ENCODE measurements at places on chromosomes 5 and 9.

- DNase-seq, result no peak
These were observed 56.6 kb upstream of the IL17B start for GRCh38 chr5:149435660-149436059.

GRCh38 chr5:175104677-175105076 lies 339.3 kb downstream of the DRD1 start:
- DNase-seq, result no peak

DNA sequence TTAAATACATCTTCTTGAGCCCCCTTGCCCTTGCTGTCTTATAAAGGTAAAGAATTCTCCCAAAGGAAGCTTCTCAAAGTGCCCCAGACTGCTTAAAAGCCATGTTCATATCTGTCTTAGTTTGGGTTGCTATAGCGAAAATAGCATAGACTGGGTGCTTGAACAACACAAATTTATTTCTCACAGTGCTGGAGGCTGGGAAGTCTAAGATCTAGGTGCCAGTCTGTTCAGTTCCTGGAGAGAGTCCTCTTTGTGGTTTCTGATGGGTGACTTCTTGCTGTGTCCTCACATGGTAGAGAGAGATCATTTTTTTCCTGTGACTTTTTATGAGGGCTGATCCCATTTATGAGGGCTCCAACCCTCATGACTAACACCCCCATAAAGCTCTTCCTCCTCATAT lies 486.7 kb upstream of the ADAMTS16 start:
- DNase-seq, result no peak

DNA sequence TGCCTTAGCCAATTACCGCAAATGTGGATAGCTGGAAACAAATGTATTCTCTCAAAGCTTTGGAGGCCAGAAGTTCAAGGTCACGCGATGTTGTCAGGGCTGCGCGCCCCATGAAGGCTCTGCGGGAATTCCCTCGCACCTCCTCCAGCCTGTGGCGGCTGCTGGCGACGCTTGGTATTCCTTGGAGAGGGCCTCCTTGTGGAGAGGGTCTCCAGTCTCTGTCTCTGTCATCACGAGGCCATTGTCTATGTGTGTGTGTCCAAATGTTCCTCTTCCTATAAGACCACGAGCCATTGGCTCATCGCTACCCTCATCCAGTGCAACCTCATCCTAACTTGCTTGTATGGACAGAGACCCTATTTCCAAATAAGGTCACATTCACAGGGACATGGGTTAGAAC lies 97.5 kb downstream of the ANKRD33B start:
- DNase-seq, result no peak

DNA sequence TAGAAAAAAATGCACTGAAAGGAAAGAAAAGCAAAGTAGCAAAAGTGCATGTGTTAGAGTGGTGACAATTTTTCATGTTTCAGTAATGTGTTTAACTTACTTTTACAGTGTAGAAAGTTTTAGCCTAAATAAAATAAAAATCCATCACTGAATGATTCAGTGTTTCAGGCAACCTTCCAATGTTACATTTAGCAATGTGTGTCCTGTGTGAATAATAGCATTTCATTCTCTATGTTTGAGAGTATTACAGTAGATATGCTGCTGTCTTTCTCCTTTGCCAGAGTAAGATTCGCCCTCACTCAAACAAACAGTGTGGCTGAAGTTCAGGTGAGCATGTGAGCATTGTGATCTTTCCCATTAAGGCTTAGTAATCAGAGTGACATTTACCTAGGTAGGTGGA lies 171.1 kb downstream of the TARS1 start:
- DNase-seq, result no peak

DNA sequence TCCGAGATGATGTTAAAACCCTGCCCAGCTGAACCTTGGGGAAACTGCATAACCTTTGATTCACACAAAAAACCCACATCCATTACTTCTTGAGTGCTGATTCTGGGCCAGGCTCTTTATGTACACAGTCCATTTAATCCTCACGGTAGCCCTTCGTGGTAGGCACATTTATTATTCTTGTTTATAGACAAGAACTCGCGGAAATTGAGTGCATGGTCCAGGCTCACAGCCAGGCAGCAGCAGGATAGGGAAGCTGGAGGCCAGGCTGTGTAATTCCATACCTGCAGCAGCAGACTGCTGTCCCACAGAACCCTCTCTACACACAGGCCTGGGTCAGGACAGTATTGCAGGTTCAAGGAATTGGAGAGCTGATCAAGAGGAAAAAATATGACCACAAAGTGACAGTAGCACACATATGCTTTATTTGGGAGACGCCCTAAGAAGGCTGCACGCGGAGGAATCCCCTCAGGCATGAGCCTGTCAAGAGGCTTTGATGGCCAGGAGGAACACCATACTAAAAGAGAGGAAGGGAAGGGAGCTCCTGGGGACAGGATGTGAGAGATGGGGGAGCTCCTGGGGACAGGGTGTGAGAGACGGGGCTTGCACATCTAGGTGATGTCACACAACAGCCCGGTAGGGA lies 28.4 kb upstream of the FAM120A start:
- no peak for DNase-seq

DNA sequence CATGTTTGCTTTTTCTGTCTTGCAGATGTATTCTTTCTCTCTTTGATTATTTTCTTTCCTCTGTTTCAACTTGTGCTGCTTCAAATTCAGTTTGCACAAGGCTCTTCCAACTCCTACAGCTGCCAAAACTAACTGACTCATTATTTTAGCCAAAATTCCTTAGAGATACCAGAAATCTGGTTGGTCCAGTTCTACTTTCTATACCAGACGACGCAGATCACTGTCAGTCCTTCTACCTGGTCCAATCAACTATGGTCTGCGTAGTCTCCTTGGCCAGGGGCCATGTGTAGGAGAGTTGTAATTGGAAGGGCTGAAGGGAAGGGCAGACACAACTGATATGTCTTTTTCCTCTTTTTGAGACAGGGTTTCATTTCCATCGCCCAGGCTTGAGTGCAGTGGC lies 51.9 kb upstream of the JAK2 start:
- no peak for DNase-seq

DNA sequence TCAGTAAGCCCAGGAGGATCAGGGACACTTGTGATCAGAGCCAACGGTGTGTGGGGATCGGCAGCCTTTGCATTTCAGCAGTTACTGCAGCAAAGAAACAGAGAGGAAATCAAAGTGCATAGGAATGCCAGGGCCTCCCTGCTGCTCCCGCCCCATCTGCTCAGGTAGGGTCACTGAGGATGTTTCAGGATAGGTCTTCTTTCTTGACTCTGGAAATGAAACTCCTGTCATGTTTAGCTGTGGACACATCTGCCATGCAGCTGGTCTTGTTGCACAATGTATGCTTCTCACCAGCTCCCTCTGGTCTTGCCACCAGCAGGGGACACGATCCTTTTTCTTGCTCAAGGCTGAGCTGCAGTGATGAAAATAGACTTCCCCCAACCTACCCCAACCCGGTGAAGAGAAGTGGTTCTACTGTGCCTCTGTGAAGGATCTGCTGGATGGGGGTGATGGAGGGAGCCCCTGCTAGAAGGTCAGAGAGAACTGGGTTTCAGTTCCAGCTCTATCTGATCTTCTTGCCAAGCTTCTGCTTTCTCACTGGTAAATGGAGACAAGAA lies 185.2 kb upstream of the KLF4 start:
- DNase-seq, result no peak

- no peak for DNase-seq
These were observed 77.4 kb upstream of the DMRT1 start for GRCh38 chr9:764105-764524.

DNA sequence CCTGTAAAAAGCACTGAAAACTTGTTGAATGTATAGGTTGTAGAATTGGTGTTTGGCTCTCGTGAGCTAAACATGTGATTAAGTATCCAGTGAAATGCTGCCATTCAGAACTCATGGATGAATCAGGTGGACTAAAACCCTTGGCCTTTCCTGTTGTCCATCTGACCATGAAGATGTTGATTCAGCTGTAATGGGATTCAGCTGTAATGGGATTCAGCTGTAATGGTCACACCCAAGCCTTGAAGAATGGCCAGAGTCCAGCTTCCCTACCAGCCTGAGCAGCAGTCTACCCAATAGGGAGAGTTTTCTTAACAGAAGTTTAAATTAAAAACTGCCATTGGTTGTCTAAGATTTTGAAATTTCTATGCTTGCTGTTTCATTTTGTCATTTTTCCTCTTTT lies 18.1 kb downstream of the MAMDC2 start:
- DNase-seq, result no peak

DNA sequence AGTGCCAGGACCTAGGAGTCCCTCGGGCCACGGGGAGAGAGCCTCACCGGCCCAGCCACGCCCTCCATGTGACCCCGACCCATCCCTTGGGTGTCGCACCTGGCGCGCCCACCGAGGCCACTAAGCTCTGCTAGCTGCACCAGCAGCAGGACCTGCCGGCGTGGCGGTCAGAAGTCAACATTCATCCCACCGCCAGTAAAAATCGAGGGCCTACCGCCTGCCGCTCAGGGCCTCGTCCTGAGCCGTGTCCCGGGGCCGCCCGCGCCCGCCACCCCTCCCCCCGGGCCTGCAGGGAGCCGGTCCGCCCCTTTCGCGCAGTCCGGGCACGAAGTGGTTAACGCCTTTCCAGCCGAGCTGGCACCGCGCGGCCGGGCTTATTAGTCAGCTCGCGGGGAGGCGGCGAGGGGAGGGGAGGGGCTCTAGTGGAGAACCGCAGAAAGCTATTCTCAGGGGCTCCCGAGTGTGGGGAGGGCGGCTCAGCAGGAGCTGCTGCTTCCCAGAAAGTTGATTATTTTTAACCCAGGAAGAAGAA lies 124.4 kb downstream of the C9orf50 start:
- peak; percentile 80 for DNase-seq

DNA sequence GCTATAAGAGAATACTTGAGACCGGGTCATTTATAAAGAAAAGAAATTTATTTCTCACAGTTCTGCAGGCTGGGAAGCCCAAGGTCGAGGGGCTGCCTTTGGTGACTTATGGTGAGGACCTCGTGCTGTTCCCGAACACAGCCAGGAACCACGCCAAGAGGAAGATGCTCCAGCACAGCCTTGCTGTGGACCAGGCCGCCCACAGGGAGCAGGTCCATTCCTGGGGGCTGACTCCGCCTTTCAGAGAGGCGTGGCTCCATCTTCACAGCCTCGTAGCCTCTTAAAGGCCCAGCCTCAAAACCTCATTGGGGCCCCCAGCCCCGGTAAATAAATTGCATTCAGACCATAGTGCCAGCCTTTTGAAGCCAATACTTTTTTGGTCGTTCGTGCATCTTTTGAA lies 93.5 kb upstream of the CACNA1B start:
- no peak for DNase-seq

DNA sequence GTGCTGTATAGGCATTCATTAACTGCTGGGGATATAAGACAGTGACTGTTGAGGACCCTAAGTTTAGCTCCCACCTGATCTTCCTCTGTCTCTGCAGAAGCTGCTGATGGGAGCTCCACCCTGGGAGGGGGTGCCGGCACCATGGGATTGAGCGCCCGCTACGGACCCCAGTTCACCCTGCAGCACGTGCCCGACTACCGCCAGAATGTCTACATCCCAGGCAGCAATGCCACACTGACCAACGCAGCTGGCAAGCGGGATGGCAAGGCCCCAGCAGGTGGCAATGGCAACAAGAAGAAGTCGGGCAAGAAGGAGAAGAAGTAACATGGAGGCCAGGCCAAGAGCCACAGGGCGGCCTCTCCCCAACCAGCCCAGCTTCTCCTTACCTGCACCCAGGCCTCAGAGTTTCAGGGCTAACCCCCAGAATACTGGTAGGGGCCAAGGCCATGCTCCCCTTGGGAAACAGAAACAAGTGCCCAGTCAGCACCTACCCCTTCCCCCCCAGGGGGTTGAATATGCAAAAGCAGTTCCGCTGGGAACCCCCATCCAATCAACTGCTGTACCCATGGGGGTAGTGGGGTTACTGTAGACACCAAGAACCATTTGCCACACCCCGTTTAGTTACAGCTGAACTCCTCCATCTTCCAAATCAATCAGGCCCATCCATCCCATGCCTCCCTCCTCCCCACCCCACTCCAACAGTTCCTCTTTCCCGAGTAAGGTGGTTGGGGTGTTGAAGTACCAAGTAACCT lies 22.1 kb downstream of the PCDHGC5 start:
- DNase-seq, result no peak

- no peak for DNase-seq
These were observed 17.2 kb upstream of the GDA start for GRCh38 chr9:72132052-72132451.

- no peak for DNase-seq
These were observed 2.5 kb upstream of the RNF180 start for GRCh38 chr5:64163135-64163534.

- no peak for DNase-seq
These were observed 7.8 kb upstream of the VLDLR start for GRCh38 chr9:2613730-2614271.

DNA sequence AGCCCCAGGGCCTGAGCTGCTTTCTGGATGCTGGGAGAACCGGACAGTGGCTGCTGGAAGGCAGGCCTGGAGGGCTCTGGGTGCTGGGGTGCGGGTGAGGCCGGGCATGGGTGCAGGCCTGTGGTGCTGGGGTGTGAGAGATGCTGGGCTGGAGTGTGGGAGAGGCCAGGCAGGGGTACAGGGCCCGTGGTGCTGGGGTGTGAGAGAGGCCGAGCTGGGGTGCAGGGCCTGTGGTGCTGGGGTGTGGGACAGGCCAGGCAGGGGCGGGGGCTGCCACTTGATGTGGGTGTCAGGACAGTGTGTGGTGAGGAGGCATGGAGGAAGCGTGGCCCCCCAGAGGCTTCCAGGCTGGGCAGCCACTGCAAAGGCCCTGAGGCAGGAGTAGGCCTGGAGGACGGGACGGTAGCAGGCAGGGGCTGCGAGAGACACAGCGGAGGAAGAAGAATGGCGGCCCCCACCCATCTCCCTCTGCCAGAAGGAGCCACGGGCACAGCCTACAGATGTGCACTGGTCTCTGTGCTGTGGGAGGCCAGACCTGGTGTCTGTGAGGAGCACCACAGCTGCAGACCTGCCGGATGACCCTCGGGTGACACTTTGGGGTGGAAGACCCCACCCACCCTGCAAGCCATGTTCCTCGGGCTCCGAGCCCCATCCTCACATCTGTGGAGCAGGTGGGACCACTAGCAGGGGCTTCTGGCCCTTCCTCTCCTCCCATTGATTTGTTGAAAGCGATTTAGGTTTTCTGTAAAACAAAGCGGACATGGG lies 9.3 kb downstream of the NKD2 start:
- no peak for DNase-seq

DNA sequence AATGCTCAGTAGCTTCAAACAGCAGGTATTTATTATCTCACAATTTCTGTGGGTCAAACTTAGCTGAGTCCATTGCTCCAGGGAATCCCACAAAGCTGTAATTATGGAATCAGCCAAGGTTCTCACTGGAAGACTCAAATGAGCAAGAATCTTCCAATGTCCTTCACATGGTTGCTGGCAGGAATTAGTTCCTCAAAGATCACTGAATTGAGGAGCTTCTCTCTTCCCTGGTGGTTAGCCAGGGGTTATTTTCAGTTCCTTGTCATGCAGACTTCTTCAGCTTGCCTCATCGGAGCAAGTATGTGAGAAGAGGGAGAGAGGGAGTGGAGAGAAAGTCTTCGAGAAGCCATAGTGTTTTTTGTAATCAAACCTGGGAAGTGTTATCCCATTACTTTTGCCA lies 2331.9 kb downstream of the MAT2B start:
- DNase-seq, result no peak

DNA sequence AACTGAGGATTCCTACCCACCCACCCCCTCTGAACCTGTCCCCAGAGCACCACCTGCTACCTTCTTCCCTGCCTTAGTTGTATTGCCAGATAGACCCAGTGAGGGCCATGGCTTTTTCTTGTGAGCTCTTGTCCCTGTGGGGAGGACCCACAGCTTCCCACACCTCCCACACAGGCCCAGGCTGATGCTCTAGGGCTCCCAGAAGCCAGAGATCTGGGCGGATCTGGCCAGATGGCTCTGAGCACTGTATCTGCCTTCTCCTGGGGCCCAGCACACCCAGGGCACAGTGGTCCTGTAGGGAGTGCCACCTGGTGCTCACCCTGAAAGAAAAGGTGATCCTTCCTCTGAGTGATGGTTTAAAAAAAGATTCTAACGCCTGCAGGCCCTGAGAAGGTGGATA lies 131.7 kb downstream of the DAB2IP start:
- DNase-seq, result no peak
